ENCODE measurements at places on chromosomes 2 and 18. TPM values are rescaled to one million over a fixed set of nuclear protein-coding genes. Genes with fewer than 3 reads are reported as not detected.
A peak's percentile ranks its signal among the peaks of the same experiment; 100 is the strongest.

GRCh38 chr2:121089166-121089510 is 195.9 kb downstream of the TFCP2L1 start:
- H3K36me3 ChIP-seq = no peaks in the 10 kb centered on the region
- no peak overlapping the region for H3K27ac ChIP-seq
- H3K27me3 ChIP-seq = no peaks in the 10 kb centered on the region
- no peaks in the 10 kb centered on the region for H3K4me1 ChIP-seq
- DNase-seq = peak; percentile 70

GRCh38 chr2:3266925-3267867 is 110.4 kb downstream of the EIPR1 start:
- no peak overlapping the region for H3K4me3 ChIP-seq
- no peaks in the 10 kb centered on the region for H3K36me3 ChIP-seq
- H3K27me3 ChIP-seq = no peaks in the 10 kb centered on the region
- peaks cover 9% of the 10 kb centered on the region for H3K4me1 ChIP-seq
- DNase-seq = peak; percentile 51

The CFAP221 gene
- 0.65 TPM for total RNA-seq

DNA sequence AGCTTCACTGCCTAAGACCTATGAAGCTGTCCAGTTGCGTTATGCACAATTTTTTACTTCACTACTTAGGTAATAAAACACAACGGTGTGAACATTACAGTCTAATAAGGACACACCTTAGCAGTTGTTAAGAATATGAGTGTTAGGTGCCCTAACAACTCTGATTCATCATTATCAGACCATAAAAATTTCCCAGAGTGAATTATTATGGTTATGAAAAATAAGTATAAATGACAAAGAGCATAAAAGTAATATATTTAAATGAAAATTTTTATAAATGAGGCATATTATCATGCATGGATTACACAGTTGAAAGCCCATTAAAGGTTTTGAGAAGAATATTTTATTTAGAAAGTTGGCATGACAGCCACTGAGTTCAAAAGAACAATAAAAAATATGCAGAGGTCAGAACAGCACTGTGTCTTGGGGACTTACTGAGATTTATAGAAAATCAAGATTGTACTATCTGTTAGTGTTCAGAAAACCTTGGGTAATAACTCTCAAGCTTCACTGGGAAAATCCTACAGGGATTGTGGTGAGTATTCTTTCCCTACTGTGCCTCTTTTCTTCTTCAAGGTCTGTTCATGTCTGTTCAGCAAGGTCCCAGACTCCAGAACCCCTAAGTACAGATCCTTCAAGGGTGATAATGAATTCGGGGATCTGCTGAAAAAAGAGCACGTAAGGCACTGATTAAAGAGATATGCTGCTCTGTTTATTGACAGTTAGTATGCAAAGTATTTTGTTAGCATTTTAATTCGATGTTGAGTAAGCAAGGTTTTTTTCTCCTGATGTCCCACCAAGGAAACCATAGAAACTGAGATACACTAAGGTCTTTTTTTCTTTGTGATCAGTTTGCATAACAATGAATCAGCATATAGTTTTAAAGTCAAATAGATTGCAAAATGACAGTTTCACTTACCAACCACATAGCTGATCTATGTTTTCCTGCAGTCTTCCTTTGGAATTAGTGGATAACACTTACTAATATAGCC is 250.0 kb downstream of the DSEL start:
- H3K27me3 ChIP-seq = no peaks in the 10 kb centered on the region
- no peaks in the 10 kb centered on the region for H3K36me3 ChIP-seq
- DNase-seq = no peak
- H3K4me1 ChIP-seq = no peaks in the 10 kb centered on the region
